ENCODE measurements at places on chromosomes 16 and 17.

DNA sequence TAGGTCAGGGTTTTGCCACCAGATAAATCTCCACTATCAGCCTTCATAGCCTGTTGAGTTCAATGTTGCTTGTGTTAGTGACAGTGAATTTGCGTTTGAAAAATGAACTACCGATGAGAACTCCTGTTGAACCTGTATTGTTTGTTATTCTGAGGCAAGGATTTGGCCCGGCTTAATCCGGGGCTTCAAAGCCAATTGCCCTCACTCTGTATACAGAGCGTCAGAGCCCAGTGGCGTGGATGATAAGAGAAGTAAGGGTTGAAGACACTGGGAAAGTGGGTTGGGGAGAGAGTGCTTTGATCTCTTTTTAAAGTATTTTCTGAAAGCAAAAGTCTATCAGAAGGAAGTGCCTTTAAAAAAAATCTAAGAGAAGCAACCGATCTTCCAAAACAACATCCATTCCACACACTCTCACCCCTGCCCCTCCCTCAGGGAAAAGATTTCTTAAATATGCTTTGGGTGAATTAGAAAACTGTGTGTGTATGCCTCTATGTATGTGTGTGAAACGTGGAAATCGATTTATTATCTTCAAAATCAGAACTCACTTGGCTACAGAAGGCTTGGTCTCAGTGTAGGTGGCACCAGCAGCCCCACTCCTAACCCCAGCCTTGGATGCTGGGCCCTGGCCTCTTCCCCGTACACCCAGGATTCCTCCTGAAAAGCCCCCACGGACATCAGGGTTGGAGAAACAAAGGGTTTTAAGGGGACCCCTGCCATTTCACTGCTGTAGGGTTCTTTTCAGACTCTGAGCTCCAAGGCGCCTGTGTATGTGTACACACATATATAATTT lies 8.8 kb downstream of the TBX4 start:
- no peak for DNase-seq

- no peak for DNase-seq
Measured at GRCh38 chr17:65208717-65209116, 71.5 kb downstream of the RGS9 start.

DNA sequence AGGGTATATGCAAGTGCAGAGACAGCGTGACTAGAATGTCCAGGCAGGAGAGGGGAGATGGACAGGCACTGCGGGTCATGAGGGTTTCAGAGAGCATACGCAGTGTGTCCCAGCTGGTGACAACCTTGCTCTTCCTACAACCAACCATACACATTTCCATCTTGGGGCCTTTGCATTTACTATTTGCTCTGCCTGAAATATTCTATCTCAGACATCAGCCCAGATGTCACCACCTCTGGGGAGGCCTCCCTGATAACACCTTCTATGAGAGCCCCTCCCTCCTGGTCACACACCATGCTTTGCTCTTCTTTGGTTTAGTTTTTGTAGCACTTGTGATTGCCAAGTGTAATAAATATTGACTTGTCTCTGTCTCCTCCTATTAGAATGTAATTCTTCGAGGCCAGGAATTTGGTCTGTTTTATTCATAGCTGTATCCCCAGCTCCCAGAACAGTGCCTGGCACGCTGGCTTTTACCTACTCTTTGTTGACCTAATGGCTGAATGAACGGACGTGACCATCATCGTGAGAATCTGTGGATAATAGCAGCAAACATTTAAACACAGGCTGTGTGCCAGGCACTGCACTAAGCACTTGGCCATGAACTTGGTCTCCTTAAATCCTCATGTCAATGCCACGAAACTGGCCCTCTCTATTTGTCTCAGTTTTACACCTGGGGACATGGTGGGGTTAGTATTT lies 51.9 kb downstream of the PLCG2 start:
- DNase-seq: no peak

GRCh38 chr16:69917311-69917710 lies 33.8 kb upstream of the CLEC18A start:
- DNase-seq: no peak

DNA sequence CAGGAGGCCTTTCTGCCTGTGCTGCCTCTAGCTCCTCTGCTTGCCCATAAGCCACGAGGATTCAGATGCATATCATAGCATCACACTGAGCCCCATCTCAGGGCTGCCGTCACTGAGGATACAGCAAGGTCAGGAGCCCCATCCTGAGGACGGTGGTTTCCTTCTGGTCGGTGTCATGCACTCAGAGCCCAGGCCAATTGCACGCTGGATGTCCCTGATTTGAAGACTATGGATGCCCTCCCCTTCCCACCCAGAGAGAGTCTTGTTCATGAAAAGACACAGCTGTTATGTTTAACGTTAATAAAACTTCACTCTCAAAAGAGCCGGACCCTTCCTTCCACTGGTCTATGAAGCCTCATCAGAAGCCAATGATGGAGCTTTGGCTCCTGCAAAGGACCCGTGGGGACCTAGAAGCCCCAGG lies 19.9 kb downstream of the COTL1 start:
- DNase-seq: no peak

DNA sequence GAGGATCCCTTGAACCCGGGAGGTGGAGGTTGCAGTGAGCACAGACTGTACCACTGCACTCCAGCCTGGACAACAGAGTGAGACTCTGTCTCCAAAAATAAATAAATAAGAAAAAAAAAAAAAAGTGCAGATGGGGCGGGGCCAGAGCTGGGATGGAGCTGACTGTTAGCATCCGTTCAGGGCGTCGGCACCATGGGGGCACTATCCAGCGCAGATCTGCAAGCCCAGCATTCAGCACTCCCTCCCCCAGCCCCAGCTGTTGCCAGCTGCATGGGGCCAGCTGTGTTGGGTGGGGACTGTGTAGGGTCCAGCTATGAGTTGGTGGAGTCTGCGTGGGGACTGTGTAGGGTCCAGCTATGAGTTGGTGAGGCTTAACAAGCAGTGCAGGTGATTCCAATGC lies 13.3 kb downstream of the GPRC5C start:
- DNase-seq: no peak

DNA sequence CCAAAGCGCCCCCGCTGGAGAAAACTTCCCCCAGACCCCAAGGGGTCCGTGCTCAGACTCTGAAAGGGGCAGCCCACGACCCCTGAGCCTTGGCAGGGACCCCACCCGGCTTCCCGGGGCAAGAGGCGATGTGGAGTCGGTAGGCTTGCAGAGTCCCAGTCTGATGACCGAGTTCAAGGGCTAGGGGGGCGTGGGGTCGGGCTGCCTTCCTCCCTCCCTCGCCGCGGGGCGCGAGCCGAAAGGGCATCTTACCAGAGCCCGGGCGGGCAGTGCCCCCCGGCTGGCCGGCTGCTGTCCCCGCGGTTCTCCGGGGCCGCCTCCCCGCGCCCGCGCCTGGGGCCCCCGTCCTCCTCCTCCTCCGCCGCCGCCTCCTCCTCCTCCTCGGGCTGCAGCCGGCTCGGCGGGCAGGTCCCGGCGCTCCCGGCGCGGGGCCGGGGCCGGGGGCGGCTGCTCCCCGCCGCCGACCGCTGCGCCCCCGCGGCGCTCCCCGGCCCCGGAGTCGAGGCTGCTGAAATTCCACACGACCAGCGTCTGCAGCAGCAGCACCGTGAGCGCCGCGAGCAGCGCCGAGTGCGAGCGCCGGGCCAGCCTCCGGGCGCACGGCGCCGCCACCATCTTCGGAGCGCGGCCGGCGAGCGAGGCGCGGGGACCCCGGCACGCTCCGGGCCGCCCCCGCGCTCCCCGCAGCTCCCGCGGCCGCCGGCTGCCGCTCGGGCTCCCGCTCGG lies 415 bp downstream of the XYLT1 start:
- peak; percentile 30 for DNase-seq

- DNase-seq: no peak
Measured at GRCh38 chr17:34487626-34488025, 91.8 kb upstream of the TMEM132E start.

DNA sequence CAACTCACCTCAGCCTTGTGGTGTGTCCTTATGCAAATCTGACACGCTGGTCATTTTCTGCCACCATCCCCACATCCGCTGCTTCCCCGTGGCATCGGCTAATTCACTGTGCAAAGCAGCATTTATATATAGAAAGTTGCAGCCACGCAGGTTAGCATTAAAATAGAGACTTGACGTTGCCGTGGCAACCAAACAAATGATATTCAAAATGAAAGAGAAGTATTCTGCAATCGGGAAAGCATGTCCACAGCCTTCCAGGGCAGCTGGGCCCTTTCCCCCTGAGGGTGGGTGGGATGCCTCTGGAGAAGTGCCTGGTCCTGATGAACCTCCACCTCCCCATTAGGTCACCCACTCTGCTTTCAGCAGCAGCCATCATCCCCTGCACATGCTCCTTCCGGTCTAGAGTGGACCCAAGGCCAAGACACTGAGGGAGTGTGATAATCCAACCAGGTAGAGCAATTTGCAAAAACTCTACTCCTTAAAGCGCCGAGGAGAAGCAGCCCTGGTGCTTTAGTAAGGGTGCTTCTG lies 138.7 kb downstream of the GAS7 start:
- no peak for DNase-seq

DNA sequence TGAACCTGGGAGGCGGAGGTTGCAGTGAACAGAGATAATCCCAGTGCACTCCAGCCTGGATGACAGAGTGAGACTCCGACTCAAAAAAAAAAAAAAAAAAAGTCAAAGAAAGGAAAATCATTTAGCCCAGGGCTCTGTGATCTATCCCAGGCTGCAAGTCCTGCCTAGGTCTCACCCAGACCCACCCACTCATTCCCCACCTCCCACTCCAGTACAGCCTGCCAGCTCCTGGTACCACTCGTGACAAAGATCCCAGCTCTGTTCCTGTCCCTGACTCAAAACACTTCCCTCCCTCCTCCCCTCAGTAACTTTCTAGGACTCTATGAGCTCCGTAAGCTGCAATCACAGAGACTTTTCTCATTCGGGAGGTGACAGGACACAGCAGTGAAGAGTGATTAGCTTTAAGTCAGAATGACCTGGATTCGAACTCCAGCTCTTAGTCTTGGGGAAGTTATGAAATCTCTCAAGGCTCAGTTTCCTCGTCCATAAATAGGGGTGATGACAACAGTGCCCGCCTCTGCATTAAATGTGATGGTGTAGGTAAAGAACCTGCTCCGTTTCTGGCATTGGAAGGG lies 28.0 kb upstream of the MRPS23 start:
- no peak for DNase-seq

- DNase-seq: no peak
Measured at GRCh38 chr17:80253631-80254395, 6.8 kb upstream of the RNF213 start.

- DNase-seq: no peak
Measured at GRCh38 chr16:56628486-56629350, 3.1 kb downstream of the MT1E start.

DNA sequence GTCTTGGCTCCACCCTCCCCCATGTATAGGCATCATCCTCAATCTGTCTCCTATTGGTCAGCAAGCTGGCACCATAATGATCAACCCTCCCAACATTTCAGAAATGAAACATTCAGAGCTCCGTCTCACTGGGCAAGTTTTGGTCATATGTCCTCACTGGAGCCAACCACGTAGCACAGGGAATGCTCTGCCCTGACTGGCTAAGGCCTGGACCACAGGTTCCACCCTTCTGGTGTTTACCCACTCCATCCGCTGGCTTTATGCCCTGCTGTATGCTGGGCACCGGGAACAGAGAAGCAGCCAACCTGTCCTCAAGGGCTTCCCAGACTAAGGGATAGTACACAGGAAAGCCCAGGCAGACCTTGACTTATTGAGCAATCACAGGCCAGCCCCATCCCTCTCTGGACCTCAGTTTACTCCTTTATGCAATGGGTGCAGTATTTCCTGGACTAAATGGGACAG lies 20.5 kb downstream of the MYO15A start:
- DNase-seq: no peak

Data from stimulated activated naive CD8-positive, alpha-beta T cell treated with anti-CD3 and anti-CD28 coated beads, Interleukin-15, amount 100 ng/mL, for 72 hours (primary cell).